ENCODE measurements at places on chromosomes 13 and 19. TPM values are rescaled to one million over a fixed set of nuclear protein-coding genes. Genes with fewer than 3 reads are reported as not detected.
A peak's percentile ranks its signal among the peaks of the same experiment; 100 is the strongest.

Gene CCDC61
- total RNA-seq, result 6.3 TPM

DNA sequence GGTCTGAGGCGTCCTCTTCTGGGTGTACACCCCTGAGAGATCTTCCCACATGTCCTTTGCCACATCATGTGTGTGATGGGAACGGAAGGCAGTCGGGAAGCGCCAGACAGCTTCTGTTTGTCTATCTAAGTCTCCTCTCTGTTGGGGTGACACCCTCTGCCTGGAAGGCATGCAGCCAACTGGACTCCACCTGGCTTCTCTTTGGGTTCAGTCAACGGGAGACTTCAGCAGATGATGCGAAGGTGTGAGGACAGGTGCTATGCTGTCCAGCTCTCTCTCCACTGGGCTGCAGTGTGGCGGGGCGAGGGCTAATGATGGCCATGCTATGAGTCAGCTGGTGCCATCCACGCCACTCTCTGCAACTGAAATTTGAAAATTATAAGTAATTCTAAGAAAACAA lies 14.3 kb upstream of the SBK3 start:
- DNase-seq, result no peak

- DNase-seq, result no peak
Observed at GRCh38 chr13:41428155-41428554, 29.2 kb upstream of the RGCC start.

DNA sequence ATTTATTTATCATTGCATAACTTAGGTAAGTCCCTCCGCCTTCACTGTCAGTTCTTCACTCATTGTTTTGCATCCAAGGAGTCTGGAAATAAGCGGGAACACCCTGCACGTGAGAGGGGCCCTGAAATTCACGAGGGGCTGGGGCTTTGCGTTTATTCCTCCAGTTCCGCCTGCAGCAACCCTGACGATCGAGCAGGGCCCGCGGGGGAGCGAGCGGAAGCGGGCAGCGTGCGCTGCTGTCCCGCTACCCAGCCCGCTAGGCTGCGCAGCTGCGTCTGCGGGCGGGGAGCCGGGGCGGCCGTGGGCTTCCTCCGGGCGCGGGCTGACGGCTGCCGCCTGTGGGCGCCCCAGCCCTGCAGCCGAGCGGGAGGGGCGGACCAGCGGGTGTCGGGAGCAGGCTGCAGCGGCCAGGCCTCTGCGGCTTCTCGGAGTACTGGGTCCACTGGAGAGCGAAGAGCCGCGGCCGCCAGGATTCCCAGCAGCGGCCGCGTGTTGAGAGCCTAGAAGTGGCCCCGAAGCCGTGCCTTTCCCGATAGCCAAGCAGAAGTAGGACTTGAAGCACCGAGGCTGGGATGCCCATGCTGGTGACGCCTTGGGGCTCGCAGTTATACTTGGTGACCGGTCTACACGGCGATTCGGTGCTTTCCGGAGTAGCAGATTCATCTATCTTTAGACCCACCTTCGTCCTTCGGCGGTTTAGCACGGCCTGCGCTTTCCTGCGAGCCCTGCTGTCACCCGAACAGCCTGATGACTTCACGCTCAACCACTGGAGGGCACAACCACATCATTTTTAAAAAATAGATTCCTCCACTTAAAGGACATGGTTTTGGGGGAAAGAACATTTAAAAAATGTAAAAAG lies 32.9 kb upstream of the SACS start:
- peak; percentile 77 for DNase-seq

DNA sequence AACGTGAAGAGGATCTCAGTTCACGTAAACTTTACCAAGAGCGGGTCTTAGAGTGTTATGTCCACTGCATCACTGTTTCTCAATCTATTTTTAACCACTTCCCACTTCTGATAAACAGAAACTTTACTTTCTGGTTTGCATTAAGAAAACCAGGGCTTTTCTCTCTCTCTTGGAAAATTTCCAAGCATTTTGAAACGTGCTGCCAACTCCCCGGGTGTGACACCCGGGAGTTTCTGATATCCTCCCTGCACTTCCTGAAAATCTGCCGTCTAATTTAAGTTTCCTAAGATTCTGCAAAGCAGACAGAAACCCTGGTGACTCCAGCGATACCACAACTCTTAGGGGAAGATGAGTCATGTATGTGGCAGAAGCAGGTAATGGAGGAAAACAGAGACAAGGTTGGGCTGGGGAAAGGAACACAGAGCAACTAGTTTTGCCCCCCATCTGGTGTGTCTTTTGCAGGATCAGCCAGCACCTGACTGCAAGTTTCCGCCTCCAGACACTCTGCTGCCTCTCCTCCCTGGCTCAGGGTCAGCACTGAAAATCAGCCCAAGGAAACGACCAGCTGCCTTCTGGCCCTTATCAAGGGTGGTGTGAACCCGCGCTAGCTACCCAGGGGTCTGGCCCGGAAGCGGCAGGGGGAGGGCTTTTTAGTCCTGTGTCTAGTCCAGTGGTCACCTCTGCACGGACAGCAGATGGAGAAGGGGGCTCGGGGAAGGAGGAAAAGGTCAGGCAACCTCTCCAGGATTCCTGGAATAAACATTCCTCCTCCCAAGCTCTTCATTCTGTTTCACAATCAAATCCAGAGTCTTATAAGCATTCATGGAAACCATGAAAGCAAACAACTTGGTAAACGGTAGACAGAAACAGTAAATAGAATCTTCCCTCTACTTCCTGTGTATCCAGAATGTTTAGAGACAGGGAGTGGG lies 11.3 kb upstream of the FFAR2 start:
- DNase-seq, result peak; percentile 47

Measured in PC-3 (cell line).